ENCODE measurements at places on chromosomes 6 and 20. TPM values are rescaled to one million over a fixed set of nuclear protein-coding genes. Genes with fewer than 3 reads are reported as not detected.

Gene POPDC3
- total RNA-seq = 25.8 TPM

Gene TPBG
- 20.0 TPM for total RNA-seq

Gene MMP24
- total RNA-seq = 0.36 TPM

DNA sequence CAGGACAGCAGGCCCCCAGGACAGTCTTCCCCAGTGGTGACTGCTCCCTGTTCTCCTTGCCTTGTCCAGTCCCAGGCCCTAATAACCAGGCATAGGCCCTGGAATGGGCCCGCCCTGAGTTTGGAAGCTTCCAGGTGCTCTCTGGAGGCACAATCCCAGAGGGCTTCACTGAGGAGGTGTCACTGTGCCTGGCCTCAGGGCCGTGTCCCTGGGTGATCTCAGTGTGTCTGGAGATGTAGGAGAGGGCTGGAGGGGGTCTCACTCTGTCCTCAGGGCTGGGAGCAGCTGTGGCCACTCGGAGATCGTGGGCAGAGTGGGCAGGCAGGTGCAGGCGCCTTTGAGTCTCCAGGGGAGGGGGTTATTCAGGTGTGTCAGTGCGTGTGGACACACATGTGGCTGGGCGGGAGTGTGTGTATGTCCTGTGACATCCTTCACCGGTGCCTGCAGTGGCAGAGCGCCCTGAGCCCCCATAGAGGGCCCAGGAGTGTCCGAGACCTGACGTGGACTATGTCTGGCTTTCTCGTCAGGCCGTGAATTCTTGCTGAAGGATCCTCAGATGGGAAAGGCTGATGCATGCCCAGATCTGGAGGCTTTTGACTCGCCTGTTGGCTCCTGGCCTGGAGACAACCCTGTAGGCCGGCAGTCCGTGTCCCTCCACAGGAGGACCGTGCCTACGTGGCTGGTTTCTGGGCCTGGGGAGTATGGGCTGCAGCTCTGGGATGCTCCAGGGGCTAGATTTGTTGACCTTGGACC is 5.5 kb upstream of the NPBWR2 start:
- no peaks in the 10 kb centered on the region for H3K4me1 ChIP-seq
- H3K4me3 ChIP-seq = no peak overlapping the region
- no peak overlapping the region for H3K27ac ChIP-seq
- H3K36me3 ChIP-seq = no peaks in the 10 kb centered on the region
- peaks cover 38% of the 10 kb centered on the region for H3K27me3 ChIP-seq

DNA sequence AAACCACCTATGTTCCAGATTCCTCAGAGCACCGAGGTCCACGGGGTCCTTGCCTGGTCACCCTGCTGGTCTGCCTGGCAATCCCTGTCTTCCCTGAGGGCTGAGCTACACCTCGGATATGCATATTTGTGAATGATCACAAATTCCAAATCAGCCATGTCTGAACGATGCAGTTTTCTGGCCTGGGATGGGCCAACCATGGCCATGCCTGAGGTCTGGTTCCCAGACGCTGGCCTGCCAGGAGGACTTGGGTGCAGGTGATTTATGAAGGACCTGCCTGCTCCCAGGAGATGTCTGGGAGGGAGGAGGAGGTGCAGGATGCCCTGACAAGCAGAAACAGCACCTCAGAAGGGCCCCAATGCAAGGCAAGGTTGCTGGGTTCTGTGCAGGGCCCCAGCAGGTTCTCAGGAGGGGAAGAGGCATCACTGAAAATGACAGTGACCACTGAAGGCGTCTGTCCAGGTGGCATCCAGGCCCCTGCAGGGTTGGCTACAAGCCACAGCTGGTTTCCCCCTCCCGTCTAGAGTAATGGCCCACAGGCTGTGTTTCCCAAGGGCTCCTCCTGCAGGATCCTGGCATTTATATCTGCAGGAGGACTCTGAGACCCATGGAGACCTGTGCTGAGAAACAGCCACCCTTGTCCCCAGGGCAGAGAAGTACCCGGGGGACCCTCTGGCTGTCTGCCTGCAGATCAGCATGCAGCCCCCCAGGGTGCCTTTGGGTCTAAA is 205.3 kb downstream of the TAF4 start:
- DNase-seq = no peak
- H3K27me3 ChIP-seq = no peaks in the 10 kb centered on the region
- H3K27ac ChIP-seq = no peak overlapping the region
- H3K36me3 ChIP-seq = no peaks in the 10 kb centered on the region
- no peaks in the 10 kb centered on the region for H3K4me1 ChIP-seq

- H3K36me3 ChIP-seq = no peaks in the 10 kb centered on the region
- DNase-seq = peak; percentile 18
- H3K27ac ChIP-seq = no peak overlapping the region
- no peak overlapping the region for H3K4me3 ChIP-seq
- no peaks in the 10 kb centered on the region for H3K27me3 ChIP-seq
Measured at GRCh38 chr6:71376830-71377229, 88.2 kb downstream of the OGFRL1 start.

DNA sequence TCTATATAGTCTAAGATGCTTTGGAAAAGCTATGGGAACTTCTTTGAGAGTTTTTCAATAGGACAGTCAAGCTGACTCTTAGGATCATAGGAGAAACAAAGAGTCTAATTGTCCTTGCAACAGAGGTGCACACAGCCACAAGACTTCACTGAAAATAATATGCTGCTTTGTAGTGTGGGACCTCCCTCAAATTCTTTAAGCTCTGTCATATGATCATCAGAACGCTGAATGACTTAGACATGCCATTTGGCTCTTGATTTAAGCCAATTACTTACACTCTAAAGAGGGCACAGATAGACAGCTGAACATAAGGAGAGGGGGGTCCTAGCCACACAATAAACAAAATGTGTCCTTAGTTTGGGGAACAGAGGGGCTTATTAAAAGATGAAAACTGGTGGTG is 818.7 kb upstream of the GJE1 start:
- H3K36me3 ChIP-seq = no peaks in the 10 kb centered on the region
- H3K4me3 ChIP-seq = no peak overlapping the region
- H3K4me1 ChIP-seq = no peaks in the 10 kb centered on the region
- DNase-seq = no peak
- H3K27me3 ChIP-seq = no peaks in the 10 kb centered on the region

GRCh38 chr20:12305188-12305950 is 387.7 kb downstream of the BTBD3 start:
- H3K4me1 ChIP-seq = no peaks in the 10 kb centered on the region
- no peak overlapping the region for H3K4me3 ChIP-seq
- DNase-seq = no peak
- no peaks in the 10 kb centered on the region for H3K27me3 ChIP-seq

Measured in IMR-90 (cell line).